ENCODE measurements at places on chromosomes 3 and 15.
A peak's percentile ranks its signal among the peaks of the same experiment; 100 is the strongest.

GRCh38 chr15:49315391-49315823 lies 107.6 kb upstream of the FGF7 start:
- no peak for DNase-seq

GRCh38 chr3:16236856-16237393 lies 27.8 kb downstream of the DPH3 start:
- no peak for DNase-seq

- no peak for DNase-seq
Measured at GRCh38 chr3:152205097-152205593, 63.6 kb upstream of the MBNL1 start.

GRCh38 chr15:85778107-85778776 lies 16.5 kb downstream of the KLHL25 start:
- DNase-seq = no peak

- no peak for DNase-seq
Measured at GRCh38 chr15:51171634-51171932, 76.9 kb upstream of the TNFAIP8L3 start.

- no peak for DNase-seq
Measured at GRCh38 chr15:32659340-32660155, 18.0 kb downstream of the SCG5 start.

DNA sequence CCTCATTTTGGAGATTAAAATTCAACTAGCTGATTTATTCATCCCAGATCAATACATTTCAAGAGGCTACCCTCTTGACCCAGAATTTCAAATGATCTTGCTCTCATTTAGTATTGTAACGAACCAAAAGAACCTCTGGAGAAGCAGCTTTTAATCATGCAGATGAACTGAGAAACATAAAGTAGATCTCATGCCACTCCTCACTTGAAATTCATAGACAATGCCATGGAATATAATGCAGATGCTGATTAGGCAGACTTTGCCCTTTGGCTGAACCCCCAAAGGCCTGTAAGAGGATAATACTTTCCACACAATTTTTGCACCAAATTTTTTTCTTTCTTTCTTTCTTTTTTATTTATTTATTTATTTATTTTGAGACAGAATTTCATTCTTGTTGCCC lies 358.3 kb downstream of the NEK10 start:
- DNase-seq = no peak

GRCh38 chr3:41026394-41027177 lies 172.7 kb upstream of the CTNNB1 start:
- DNase-seq = peak; percentile 44

- DNase-seq = no peak
Measured at GRCh38 chr15:52680761-52681160, 1.6 kb upstream of the ATOSA start.

GRCh38 chr15:33119865-33120264 lies 74.6 kb downstream of the FMN1 start:
- no peak for DNase-seq

- DNase-seq = peak; percentile 88
Measured at GRCh38 chr3:129599607-129600006, 6.9 kb downstream of the PLXND1 start.

DNA sequence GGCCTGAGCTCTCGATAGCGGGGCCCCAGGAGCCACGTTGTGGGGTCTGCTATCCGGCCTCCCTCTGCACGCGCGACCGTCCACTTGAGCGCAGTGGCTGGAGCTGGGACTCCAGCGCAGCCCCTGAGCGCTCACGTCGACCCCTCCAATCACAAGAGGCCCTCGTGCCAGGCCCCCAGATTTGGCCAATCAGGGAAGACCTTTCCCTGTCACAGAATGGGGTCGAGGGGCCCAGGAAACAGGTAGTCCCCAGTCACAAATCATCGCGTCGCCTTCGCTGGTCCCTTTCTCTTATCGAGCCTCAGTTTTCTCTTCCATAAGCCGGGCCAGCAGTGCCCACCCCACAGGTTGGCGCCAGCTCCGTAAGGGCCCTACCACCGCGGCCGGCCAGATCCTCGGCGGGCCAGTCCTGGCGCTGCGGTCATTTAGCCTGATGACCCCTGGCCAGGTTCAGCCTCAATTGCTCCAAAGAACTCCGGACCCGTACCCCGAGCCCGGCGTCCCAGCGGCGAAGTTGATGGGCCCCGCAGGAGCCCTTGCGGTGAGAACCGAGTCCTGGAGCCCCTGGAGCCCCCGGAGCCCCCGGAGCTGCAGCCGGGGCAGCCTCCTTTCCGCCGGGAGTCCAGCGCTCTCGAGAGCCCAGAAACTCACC lies 435 bp downstream of the ALDH1L1 start:
- DNase-seq = no peak

DNA sequence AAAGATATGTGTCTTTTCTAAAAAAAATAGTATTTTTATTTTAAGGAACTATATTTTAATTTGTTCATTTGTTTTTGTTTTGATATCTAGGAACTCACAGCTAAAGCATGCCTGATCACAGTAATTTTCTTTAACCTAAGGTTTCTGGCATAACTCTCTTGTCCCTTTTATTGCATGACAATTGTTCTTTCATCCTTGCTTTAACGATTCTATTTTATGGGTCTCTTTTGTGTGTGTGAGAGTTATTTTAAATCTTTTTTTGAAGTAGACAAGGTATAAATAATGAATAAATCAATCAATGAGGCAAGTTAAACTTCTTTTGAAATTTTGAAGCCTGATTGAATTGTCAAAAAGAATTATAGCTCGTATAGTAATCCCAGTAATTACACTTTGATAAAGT lies 747.8 kb upstream of the GOLIM4 start:
- no peak for DNase-seq

DNA sequence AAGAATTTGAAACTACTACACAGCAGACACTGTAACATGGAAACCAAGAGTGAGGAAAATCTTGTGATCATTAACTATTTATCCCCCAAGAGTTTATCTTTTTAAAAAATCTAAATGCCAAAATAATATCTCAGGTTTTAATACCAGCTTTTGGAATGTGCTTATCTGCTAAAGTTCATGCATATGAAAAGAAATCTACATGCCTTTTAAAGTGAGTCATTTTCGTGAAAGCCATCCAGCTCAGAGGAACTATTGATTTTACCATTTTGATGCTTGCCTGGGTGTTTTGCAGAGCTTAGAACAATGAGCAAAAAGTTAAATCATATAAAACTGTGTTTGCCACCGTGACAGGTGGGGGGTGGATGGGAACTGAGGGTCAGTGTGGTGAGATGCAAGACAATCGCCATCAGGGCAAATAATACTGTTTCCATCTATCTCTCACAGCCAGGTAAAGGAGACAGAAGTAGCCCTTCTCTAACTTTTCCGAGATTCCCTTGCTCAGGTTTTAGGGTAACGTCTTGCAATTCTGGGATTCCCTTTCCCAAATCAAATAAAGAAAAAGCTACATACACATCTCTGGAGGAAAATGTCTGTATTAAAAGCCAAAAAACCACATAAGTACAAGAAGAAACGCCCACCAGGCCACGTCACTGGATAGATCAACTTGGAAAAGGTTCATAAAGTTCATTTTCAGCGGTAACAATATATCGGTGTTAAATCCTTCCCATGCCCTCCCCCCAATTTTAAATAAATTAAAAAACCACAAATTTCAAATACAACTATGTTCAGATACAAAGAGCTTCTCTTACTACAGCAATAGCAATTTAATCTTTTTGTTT lies 2.0 kb downstream of the TMEM158 start:
- no peak for DNase-seq

DNA sequence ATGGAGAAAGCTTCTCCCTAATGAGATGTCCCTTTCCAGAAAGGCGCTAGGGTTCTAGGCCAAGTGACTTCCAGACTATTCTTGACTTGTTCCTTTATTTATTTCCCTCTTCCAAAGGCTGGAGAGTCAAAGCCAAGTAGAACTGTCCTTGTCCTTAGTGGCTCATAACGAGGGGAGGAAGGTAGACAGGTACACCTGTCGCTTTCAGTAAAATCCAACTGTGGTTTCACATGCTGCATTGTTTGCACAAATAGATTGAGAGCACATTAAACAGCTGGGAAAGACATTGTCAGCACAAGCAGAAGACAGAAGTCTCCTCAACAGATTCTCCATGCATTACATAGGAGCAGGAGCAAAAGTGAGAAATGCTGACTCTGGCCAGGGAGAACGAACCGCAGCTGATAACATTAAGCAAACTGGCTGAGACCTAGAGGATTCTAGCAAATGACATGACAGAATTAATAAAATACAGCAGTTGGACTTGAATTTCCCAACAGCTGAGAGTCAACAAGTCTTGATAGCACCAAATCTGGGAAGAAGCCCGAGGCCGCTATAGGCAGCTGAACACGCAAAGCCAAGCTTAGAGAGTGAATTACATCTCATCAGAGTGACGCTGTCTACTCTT lies 227.7 kb downstream of the TLE3 start:
- DNase-seq = no peak

GRCh38 chr15:42679285-42680141 lies 57.4 kb downstream of the CDAN1 start:
- DNase-seq = no peak

DNA sequence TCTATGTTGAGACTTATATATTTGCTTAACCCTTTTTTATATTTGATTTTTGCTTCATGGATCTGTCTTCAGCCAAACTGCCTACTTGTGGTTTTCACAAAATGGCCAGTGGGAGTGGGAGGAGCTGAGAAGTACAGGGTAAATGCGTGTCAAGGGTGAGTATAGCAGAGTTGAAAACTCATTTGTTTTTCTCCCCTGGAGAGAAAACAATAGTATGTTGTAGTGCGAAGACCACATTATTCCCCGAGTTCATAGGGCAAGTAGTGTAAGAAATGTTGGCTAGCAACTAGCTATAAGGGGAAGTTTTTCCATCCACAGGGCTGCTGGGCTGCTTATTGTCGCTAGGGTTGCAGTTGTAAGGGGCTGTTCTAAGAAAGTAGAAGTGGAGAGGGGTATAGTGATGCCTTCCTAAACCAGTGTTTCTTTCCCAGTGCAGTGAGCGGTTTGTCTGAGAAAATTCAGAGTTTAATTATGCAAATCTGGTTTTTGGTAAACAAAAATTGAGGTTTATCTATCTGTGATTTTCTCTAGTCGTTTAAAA lies 153.8 kb upstream of the AZI2 start:
- DNase-seq = no peak

- no peak for DNase-seq
Measured at GRCh38 chr15:83498801-83499200, 51.7 kb downstream of the SH3GL3 start.

DNA sequence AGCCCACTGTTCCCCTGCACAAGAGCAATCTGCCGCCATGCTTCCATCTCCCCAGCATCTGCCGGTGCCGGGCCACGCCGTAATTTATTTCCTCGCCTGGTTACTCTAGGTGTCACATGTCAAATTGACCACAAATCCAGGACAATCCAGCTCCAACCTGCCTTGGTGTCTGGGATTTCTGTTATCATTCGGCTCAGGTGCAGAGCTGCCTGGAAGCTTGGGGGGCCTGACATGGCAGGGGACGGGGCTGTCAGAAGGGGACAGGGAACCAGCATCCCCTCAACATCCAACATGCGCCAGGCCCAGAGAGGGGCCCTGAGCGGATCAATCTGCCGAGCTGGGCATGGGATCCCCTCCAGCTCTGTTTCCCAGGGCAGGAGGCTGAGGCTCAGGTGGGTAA lies 47.9 kb downstream of the HMCES start:
- no peak for DNase-seq

- DNase-seq = no peak
Measured at GRCh38 chr15:62734706-62735105, 307.8 kb upstream of the TPM1 start.

- DNase-seq = no peak
Measured at GRCh38 chr3:46104706-46105105, 77.4 kb upstream of the XCR1 start.

- DNase-seq = no peak
Measured at GRCh38 chr3:192281207-192281880, 446.0 kb downstream of the FGF12 start.

- no peak for DNase-seq
Measured at GRCh38 chr3:154786724-154787123, 293.4 kb upstream of the MME start.

DNA sequence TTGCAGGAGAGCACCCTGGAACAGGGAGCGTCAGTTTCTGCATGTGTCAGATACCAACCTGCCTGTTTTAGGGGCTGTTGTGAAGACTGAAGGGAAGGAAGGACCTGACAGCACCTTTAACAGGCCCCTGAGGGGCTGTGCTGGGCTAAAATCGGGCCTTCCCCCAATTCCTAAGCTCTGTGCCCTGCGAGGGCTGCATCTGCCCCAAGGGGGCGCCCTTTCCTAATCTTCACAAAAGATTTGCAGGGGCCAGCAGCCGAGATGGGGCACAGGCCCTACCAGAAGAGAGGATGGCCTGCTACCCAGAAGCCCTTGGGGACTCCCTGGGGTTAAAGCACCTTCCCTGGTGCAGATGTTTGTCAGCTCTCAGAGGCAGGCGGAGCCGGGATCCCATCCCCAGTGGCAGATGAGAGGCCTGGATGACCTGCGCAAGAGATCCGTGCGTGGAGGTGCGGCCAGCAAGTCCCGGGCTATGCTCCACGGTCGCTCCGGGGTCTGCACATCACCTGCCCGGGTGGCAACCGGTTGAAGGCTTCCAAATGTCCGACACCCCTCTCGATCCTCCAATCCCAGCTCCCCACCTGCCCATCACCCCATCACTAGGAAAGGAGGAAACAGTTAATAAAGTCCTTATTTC lies 53.6 kb downstream of the RHCG start:
- no peak for DNase-seq

- no peak for DNase-seq
Measured at GRCh38 chr15:37015035-37015434, 85.3 kb downstream of the MEIS2 start.

DNA sequence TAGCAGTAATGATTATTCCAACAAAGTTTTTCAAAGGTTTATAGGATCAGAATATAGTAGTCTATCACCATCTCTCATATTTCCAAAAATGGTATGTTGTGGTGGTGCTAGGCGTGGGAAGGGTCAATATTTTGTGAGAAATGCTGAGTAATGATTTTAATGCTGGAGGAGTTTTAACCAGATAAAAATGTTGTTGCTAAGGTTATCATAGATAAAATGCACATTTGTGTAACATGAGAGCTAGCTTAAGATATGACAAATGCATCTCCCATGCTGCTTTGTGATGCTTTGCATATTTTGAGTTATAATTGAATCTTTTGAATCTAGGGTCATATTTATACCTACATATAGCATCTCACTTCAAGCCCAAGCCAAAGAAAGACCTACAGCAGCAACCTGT lies 103.9 kb upstream of the ROBO1 start:
- DNase-seq = no peak

DNA sequence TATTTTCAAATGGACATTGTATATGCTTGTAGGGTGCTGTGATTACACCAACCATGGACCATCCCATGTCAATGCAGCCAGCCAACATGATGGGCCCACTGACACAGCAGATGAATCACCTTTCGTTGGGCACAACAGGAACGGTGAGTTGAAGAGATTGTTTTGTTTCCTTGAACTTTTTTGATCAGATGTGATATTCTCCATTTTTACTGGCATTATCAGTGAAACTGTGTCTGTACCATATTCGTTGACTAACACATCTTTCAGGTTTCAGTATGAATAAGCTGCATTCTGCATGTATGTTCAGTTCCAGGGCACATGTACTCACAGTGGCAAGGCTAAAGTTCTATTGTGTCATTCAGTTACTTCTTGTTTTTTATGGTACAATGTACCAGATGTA lies 655.2 kb downstream of the RBMS3 start:
- DNase-seq = no peak

DNA sequence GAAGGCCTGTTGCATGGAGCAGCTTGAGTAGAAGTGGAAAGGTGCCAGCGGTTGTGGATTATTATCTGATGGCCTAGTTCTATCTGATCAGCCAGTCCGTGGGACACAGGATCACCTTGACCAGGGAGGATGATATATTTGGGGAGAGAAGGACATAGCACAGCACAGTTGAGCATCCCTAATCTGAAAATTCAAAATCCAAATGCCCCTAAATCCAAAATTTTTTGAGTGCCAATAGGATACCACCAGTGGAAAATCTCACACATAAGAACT lies 6.0 kb downstream of the CSPG4 start:
- no peak for DNase-seq
